Skeletal muscle cell (primary cell): ENCODE measurements at places on chromosomes 13 and 19.
A peak's percentile ranks its signal among the peaks of the same experiment; 100 is the strongest.

GRCh38 chr13:90565985-90566713 lies 781.3 kb upstream of the MIR17HG start:
- no peak for DNase-seq

DNA sequence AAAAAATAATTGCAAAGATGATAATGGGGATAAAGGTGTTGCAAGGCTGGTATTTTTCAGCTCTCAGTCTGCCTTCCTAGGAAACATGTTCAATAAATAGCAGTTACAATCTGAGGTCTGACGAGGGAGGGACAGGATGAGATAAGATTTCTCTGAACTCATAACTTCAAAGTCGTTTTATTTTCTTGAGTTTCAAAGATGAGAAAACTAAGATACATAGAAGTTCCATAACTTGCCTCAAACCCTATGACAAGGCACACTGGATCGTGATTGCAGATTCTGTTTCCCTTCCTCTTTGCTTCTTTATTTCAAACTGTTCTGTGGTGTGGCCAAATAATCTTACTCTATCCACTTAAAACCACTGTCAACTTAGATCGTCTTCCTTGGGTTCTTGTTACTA lies 327.2 kb downstream of the GPC5 start:
- no peak for DNase-seq

GRCh38 chr13:60066226-60066625 lies 97.5 kb downstream of the DIAPH3 start:
- no peak for DNase-seq

DNA sequence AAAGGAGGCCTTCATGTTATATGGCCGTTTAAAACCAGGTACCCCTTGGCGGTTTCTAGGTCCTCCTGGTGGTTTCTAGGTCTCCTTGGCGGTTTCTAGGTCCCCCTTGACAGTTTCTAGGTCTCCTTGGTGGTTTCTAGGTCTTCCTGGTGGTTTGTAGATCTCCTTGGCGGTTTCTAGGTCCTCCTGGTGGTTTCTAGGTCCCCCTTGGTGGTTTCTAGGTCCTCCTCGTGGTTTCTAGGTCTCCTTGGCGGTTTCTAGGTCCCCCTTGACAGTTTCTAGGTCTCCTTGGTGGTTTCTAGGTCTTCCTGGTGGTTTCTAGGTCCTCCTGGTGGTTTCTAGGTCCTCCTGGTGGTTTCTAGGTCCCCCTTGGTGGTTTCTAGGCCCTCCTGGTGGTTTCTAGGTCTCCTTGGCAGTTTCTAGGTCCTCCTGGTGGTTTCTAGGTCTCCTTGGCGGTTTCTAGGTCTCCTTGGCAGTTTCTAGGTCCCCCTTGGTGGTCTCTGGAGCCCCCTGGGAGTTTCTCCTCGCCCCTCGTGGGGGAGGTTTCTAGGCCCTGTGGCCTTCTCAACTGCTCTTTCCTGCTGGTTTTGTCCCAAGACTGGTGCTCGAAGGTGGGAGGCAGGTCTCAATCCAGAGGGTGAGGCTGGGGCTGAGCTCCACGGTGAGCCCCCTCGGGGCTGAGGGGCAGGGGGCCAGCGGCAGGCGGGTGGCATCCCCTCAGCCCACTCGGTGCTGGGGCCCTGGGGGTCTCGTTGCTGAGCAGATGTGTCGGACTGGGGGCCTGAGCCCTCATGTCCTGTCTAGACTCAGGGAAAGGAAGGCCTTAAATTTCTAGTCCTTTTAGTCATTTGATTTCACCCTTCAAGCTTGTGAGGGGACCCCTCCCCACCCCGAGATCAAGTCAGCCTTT lies 8.0 kb downstream of the HCN2 start:
- DNase-seq: no peak

DNA sequence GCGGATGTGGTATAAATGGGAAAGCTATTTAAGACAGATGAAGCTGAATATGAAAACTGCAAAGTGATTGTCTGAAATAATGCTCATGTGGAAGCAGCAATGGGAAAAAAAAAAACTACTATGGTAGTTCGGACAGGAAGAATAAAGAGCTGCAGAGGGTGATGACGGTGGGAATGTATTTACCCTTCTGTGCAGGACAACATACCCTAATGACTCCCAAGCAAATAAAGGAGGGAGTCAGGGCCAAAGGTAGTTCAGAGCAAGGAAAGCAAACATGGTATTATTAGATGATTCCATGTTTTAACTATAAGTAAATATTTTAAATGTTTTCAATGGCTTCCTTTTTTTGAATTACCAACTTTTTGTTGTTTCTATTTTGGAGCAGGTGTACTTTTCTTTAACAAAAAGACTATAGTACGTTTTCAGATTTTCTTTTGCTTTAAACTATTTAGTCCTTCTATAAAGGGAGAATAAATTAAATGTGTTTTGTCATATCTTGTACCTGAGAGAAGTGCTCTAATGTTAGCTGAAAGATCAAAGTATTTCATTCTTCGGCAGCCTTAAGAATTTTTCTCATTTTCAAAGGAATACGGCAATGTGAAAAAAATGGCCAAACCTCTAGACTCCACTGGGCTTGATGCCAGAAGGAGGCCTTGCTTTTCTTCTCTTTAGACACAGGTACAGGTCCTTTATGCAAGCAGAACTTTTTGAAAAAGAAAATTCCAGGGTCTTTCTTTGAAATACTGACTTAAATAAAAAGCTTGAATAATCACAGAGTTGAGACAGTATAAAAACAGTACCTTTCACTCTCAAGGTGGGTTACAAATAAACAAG lies 67.8 kb upstream of the ZDHHC20 start:
- no peak for DNase-seq

DNA sequence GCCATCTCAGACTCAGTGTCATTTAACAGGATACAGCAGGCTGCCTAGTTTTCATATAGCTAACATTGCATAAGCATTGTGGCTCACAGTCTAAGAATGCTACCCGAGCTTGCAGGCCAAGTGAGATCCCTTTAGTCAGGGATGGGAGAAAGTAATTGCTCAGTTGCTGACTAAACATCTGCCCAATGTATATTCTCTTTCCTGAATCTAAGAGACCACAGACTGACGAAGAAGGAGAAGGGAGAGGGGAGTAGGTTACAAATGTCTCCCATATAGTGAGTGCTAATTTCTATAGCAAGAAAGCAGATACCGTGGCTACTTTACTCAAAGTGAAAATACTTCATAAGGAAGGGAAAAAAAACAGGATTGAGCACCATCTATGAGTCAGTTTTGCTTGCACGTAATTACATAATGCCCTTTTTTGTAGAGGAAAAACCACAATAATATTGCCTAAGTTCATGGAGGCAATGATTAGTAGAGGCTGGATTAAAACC lies 453.9 kb downstream of the COG6 start:
- DNase-seq: peak; percentile 86

- no peak for DNase-seq
These were observed 3.4 kb downstream of the EIF3G start for GRCh38 chr19:10116085-10116865.

DNA sequence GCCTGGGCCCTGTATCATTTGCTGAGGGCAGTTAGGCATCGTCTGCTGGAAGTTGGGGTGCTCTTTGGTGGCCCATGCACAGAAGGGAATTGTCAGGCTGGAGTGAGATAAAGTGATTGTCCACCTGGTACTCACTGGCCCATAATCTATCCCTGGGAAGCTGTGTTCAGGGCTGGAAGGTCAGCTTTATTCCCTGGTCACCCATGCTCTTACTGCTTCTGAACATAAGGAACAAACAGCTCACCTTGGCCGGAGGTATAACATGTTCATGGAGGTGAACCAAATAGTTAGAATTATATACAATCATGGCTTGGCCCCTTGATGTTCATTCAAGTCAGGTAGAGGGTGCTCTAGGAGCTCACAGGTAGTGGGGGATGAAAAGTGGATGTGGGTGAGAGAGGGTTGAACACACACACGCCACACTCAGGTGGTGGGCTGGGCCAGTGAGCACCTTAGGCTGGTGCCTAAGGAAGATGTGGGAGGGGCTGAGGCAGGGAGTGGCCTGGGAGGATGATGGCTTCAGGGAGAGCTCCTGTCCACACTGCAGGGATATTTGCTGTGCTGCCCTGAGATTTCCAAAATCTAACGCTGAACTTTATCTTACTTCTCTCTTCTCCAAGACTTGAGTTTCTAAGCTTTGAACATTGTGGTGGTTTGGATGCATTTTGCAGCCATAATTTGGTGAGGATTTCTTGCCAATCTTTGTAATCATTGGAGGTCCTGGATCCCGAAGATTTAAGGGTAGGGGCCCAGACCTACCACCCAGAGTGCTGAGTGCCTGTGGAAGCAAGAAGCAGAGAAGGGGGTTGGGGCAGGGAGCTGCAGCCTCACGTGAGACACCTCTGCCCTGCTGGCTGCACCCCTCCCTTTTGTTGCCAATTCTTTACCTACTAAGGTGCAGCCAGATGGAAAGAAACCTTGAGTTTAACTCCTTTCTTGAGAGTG lies 420.6 kb downstream of the ZNF536 start:
- DNase-seq: no peak

- DNase-seq: no peak
These were observed 223.5 kb downstream of the KLF12 start for GRCh38 chr13:73910733-73911132.

GRCh38 chr13:93227280-93227877 lies 772 bp downstream of the GPC6 start:
- no peak for DNase-seq

GRCh38 chr13:105543742-105544141 lies 991.7 kb downstream of the EFNB2 start:
- no peak for DNase-seq

DNA sequence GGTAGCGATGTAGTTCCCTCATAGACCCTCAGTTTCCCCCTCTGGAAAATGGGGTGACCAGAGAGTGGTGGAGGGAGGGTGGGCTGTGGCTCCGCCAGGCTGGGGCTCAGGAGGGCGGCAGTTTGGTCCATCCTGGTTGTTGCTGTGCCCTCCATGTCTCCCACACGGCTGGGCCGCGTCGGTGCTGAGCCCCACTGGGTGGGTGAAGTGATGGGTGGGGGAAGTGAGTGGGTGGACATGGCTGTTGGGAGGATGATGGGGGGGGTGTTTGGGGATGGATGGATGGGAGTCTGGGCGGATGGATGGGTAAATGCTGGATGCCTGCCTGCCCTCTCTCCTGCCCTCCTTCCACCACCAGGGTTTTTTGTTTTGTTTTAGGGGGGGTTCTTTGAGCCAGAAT lies 16.6 kb upstream of the EHD2 start:
- DNase-seq: no peak

DNA sequence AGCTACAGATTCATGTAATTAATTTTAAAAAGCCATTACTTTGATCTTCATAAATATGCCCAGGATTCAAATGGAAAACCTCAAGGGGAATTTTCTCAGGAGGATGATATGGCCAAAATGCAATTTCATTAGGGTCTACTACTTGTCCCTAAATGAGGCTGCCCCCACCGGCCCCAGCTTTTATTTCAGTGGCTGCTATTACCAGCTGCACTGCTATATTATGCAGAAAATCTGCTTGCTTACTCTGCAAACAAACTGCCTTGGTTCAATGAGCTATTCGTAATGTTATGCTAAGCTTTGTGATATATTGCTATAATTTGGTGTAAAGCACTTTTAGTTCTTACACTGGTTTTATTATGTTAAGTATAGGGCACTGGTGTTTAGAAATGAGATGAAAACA lies 137.3 kb upstream of the TMTC4 start:
- no peak for DNase-seq

GRCh38 chr13:83248751-83249150 lies 633.5 kb downstream of the SLITRK1 start:
- no peak for DNase-seq

GRCh38 chr19:18193388-18194180 lies 566 bp downstream of the MPV17L2 start:
- DNase-seq: no peak

- no peak for DNase-seq
These were observed 62.6 kb downstream of the DCLK1 start for GRCh38 chr13:36068566-36068965.

GRCh38 chr13:31919241-31919640 lies 112.3 kb upstream of the FRY start:
- no peak for DNase-seq

DNA sequence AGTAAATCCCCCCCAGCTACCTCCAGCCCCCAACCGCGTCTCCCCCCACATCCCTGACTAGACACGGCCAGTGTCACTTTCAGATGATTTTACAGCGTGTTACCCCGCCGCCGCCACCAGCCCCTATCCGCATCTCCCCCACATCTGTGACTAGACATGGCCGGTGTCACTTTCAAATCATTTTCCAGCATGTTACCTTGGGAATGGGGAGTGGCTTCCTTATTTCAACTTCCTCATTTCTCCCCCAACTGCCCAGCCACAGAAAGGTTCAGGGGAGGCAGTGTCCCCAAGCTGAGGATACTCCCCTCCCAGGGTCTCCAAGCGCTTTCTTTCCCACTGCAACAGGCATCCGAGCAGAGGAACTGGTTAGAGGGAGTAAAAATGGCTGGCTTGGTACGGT lies 18.4 kb downstream of the ADGRL1 start:
- no peak for DNase-seq

- DNase-seq: no peak
These were observed 21.2 kb downstream of the ATP11A start for GRCh38 chr13:112710855-112711527.

DNA sequence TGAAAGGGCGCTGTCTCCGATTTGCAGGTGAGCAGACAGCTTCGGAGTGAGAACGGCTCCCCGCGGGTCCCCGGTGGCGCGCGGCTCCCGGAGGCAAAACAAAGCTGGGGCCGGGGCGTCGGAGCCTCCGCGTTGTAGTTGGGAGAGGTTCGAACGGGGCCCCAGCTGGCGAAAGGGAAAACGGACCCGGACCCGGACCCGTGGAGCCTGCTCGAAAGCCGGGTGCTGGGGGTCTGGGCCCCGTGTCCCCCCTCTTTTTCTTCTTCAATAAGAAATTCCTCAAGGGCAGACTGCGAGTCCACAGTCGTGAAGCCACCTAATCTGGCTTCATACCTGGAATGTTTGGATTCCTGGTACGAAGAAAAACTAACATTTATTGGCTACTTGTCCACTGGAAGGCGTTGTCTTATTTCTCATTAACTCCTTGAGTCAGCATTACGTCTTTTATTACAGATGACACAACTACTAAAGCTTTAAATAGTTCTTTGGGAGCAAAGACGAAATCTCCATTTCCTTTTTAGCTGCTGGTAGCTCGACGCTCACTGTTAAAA lies 632 bp upstream of the MTIF3 start:
- DNase-seq: no peak

DNA sequence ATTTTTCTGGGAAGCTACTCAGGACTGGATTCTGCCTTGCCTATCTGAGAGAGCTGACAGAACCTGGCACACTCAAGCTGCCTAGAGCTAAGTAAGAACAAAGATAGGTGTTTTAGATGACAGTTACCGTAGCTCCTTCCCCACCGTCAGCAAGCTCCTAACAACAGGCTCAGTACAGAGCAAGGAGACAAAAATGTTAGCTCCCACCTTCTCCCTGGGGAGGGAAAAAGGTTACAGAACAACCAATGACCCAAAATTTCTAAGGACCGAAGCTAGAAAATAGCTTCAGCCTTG lies 1058.2 kb upstream of the PCDH20 start:
- no peak for DNase-seq

GRCh38 chr19:17893766-17894165 lies 22.0 kb downstream of the SLC5A5 start:
- DNase-seq: no peak

DNA sequence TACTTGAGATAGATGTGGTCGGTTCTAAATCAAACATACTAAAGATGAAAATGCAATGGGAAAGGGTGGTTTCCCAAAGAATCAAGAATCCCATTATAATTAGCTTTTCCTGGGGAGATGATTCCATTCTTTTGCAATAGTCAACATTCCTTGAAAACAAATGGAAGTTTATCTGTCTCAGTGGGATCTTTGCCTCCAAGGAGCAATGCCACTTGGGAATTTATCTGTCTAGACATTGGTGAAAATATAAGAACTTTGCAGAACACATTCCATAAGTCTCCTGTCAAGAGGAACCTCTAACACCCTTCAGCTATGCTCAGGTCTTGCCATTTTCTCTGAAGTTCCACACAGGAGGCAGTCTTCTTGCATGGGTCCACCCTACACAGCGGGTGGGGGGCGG lies 152.5 kb downstream of the KCTD12 start:
- DNase-seq: no peak
